SIG-M5 (cell line): ENCODE measurements at places on chromosomes 2 and 18.
A peak's percentile ranks its signal among the peaks of the same experiment; 100 is the strongest.

- peak; percentile 8 for DNase-seq
These were observed 24.0 kb downstream of the GAREM2 start for GRCh38 chr2:26196683-26197418.

DNA sequence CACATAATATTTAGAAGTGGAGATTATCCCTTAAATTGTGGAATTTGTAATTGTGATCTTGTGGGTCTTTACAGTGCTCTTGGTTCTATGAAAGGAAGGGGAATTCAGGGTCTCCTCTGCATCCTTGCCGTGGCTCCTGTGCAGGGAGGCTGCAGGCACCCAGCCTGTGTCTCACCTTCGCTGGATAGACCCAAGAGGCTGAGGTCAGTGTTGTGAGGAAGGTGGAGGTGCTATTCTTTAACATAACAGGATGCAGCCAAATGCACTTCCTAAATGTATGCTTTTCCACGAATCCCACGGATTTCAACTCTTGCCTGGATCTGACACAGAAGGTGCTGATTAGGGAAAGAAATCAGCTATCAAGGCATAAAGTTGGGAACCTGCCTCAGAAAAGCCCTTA, 69.5 kb downstream of the TMEM18 start:
- no peak for DNase-seq

DNA sequence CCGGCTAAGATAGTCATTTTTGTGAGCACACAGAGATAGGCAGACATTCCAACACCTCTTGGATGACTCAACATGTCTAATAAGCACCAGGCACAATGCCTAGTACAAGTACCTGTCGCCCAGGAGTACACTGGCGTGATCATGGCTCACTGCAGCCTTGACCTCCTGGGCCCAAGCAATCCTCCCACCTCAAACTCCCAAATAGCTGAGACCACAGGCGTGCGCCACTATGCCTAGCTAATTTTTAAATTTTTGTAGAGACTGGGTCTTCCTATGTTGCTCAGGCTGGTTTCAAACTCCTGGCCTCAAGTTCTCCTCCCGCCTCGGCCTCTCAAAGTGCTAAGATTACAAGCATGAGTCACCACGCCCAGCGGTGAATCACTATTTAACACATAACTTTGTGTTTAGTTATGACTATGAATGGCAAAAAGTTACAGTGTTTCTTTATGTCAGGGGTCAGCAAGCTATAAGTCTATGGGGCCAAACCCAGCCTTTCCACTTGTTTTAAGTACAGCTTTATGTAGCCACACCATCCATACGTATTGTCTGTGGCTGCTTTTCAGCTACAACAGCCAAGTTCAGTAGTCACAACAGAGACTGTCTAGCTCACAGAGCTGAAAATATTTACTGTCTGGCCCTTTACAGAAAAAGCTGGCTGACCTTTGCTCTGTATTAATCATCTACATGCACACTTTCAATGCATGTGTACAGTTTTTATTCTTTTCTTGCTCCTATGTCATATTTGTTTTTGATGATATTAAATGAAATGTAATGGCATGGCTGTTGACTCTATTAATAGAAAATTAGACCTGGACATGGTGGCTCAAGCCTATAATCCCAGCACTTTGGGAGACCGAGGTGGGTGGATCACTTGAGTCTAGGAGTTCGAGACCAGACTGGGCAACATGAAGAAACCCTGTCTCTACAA, 18.7 kb downstream of the ORC2 start:
- no peak for DNase-seq

- no peak for DNase-seq
These were observed 356.2 kb downstream of the GPD2 start for GRCh38 chr2:156792242-156792840.

- DNase-seq: no peak
These were observed 32.4 kb upstream of the SNED1 start for GRCh38 chr2:240965905-240966456.
